ENCODE measurements at places on chromosomes 6 and 20.
A peak's percentile ranks its signal among the peaks of the same experiment; 100 is the strongest.

- no peak for DNase-seq
Measured at GRCh38 chr6:36848658-36849441, 9.6 kb upstream of the CPNE5 start.

GRCh38 chr20:37504404-37505096, 16.5 kb upstream of the NNAT start:
- DNase-seq = no peak

DNA sequence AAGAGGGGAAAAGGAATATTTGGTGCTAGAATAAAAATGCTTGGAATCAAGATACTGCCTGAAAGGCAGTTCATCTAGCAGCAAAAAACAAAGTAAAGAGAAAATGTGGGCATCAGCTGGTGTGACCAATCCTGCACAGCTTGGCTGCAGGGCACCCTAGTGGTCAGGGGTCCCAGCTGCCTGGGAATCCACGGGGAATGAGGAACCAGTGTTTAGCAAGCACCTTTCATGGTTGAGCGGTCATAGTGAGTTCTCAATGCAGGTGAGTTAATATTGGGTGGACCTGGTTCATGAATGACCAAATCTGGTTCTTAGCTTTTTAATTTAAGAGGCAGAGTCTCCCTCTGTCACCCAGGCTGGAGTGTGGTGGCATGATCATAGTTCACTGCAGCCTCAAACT, 53.3 kb downstream of the CAP2 start:
- no peak for DNase-seq

DNA sequence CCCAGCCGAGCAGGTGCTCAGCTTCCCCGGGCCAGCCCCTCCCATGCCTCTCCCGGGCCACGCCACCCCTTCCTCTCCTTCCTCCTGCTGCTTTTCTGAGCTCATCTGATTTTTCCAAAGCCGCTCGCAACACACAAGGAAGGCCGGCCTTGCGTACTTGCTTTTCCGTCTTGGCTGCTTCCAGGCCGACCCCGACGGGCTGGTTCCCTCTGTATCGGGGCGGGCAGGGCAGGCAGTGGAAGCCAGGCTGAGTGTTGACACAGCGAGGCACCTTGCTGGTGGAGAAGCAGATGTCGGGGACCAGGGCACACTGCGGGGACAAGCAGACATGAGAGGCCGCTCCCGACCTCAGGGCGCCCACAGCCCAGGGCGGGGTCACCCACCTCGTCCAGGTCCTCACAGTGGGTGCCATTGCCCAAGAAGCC, 21.1 kb downstream of the THBS2 start:
- DNase-seq = no peak

- DNase-seq = peak; percentile 82
Measured at GRCh38 chr6:37050045-37050853, 44.8 kb downstream of the FGD2 start.

DNA sequence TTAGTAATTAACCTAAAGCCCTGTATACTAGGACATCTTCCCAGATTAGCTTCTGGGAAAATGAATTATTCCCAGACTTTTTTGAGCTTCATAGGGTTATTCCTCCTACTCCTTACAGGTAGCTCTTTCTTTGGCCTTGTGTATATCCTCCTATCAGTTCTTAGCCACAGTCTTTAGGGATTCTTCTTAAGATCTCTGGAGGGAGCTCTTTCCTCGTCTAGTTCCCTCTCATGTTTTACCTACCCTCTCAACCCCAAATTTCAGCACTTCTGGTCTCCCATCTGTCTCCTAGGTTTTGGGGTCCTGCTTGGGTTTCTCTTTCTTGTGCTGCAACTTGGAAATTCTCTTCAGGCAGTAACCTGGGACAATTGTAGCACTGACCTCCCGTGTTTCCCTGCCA, 46.4 kb upstream of the SLC35B3 start:
- no peak for DNase-seq

GRCh38 chr6:107599043-107599442, 109.1 kb downstream of the SOBP start:
- DNase-seq = no peak

DNA sequence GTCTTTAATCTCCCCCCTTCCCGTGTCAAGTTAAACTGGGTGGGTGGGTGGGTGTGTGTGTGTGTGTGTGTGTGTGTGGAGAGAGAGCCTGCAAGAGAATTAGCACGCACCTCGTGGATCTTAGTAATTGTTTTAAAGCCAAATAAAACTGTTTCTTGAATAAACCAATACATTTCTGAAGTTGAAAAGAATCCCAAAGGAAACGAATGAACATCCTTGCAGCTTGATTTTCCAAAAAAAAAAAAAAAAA, 381 bp upstream of the BICRAL start:
- DNase-seq = no peak

GRCh38 chr20:3011752-3012151, 31.7 kb upstream of the GNRH2 start:
- DNase-seq = peak; percentile 9

DNA sequence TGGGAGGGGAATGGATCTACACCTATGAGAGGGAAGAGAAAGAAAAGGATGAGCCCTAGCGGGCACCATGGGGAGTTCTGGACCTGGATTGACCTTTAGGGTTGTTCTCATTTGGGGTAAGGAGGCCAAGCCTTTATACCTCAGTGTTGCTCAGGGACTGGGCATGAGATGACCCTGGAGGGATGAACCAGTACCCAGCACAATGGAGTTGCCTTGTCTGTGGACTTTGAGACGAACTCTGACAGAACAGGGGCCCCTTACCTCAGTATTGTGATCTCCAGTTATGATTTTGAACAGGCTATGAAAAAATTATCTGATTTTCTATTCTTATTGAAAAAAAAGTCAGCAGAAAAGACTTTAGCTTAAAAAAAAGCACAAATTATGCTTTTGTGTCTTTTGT, 88.6 kb downstream of the FOXA2 start:
- DNase-seq = no peak

- no peak for DNase-seq
Measured at GRCh38 chr6:56435754-56436153, 188.4 kb upstream of the COL21A1 start.

DNA sequence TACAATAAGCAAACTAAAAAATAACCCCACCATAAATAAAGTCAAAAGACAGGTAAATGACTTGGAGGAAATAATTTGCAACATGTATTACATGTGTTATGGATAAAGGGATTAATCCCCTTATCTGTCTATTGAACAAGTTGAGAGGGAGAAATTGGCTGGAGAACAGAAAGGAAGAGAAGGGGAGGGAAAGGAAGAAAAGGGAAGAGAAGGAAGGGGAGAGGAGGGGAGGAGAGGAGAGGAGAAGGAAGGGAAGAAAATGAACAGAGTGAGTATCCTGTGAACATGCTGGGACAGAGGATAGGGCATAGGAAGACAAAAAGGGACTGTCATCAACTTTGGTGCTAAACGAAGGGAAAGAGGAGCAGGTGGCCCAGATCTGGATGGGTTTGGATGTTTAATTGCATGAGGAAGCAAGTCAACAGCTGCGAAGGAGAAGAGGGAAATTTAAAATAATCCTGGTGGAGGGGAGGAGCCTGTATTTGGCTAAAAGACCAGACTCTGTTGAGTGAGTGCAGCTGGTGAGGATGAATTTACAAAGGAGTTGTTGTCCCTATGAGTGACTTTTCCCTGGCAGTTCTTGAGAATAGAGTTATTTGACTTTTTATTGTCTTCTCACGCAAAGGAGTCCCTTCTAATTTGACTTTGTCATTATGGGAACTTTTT, 14.2 kb upstream of the SHLD1 start:
- DNase-seq = no peak

DNA sequence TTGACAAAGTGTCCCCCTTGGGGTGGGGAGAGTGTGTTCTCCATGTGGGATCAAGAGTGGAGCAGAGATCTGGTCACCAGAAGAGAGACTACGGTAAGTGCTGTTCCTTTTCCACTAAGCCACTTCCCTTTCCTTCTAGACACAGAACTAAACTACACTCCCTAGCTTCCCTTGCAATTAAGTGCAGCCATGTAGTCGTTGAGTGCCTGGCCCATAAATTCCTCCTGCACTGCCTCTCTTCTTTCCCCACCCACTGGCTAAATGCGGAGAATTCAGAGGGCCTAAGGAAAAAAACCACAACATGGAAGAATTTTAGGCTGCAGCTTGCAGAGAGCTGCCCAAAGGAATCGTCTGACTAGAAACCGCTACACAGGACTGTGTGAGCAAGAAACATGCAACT, 1.5 kb downstream of the WDR27 start:
- DNase-seq = no peak

GRCh38 chr6:106194949-106195921, 109.1 kb downstream of the PRDM1 start:
- DNase-seq = no peak

DNA sequence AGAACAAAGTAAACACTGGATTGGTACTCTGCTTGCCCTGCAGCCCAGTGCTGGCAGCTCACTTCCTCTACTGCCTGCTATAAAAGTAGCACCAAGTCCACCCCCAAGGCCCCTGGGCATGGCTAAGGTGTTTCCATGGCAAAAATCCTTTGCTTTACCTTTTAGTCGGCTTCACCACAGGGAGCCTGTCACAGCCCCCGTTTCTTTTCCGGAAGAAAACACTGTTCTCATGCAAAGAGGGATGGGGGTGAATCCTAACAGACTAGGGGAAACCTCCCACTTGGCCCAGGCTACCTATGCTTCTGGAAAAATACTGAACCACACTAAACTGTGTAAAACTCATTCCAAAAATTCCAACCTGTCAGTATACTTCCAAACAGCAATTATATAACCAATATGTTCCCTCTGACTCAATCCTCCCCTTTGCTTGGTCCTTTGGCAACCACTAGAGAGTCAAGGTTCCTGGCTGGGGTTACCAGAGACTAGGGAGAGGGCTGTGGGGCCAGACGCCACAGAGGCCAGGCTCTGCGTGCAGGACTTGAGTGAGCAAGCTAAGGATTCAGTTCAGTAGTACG, 16.1 kb downstream of the PPIL1 start:
- no peak for DNase-seq

DNA sequence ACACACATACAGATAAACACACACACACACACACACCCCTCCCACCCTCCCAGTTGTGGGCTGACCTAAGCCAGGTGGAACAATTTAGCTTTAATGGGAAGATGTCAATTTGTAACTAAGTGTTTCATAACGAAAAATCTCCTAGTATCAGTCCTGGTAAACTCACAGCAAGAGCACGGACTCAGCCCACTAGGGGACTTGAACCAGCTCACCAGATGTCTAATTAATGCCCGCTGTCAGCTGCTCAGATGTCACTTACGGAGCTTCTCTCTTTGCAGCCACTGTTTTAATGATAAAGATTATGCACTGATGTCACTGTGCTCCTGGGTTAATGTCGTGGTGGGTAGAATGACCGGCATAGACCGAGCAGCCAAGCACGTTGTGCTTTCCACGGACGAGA, 116.6 kb upstream of the INSM1 start:
- no peak for DNase-seq

DNA sequence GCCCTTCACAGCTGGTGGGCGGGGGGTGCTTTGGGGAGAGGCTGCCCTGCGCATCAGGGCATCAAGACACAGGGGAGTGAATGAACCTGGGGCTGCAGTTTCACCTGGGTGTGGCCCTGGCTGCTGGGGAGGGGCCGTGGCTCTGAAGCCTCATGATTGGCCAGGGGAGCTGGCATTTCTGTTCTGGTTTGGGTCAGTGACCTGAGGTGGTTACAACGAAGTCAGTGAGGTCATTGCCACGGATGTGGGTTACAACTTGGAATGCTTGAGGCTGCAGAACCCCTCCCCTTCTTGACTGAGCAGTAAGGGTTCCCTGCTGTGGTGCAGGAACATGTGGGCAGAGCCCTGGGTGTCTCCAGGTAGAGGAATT, 3.0 kb downstream of the TCEA2 start:
- DNase-seq = peak; percentile 72

DNA sequence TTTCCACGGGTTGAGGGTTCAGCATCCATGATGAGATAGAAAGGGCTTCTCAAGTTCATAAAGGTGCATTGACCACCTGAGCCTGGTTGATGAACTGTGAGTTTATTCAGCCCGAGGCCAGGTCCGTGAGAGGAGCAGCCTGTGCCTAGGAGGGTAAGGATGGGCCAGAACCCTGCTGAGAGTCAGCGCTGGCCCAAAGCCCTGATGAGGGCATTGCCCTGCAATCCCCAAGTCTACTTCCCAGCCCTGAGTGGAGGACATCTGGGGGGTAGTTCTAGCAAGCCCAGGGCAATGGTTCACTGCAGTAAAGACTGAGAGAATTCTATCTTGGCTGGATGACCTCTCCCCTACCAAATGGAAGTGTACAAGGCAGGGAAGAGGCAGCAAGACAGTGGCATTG, 123.3 kb upstream of the NXT1 start:
- DNase-seq = no peak

GRCh38 chr6:109660526-109661320, 30.3 kb downstream of the AK9 start:
- DNase-seq = no peak
